ENCODE measurements at places on chromosomes 3 and 15.

GRCh38 chr3:188827576-188827975 lies 344.2 kb upstream of the TPRG1 start:
- DNase-seq = no peak

DNA sequence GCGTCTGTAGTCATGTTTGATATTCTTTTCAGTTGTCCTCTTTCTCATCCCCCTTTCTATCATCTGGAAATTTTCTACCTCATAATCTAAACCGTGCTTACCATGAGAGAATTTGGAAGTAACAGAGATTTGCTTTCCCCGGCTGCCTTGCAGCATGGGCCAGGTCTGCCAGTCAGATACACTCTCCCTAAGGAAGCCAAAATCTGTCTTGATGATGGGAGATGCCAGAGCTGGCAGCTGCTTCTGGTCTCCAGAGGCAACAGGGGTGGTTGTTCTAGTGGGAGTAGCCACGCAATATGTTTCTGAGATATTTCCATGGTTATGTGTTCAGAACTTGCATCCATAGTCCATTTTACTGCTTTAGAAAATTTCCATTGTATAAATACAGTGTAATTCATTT lies 218.9 kb upstream of the RORA start:
- DNase-seq = no peak

- no peak for DNase-seq
Observed at GRCh38 chr3:42656680-42657610, 3.4 kb downstream of the ZBTB47 start.

DNA sequence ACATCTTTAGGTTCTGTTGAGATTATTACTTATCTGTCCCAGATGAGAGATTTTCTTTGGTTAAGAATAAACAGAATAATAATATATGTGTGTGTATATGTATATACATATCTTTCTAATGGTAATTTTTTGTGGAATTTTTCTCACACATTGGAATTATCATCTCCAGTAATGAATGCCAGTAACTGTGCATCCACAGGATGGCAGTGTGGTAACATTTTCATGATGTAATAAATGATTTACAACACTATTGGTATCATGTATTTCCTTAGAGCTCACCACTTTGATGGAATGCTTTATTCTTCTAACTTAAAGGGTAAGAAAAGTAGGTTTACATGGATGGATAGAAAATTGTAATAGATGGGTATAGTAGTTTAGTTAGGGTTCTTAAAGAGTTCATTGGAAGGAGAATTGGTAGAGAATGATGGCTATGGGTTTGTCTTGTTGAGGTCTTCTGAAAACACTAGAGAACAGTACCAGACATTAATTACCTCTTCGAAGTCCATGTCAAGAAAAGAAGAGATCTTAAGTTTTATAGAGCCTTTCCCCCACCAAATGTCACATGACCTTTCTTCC lies 78.1 kb downstream of the STT3B start:
- peak; percentile 5 for DNase-seq

DNA sequence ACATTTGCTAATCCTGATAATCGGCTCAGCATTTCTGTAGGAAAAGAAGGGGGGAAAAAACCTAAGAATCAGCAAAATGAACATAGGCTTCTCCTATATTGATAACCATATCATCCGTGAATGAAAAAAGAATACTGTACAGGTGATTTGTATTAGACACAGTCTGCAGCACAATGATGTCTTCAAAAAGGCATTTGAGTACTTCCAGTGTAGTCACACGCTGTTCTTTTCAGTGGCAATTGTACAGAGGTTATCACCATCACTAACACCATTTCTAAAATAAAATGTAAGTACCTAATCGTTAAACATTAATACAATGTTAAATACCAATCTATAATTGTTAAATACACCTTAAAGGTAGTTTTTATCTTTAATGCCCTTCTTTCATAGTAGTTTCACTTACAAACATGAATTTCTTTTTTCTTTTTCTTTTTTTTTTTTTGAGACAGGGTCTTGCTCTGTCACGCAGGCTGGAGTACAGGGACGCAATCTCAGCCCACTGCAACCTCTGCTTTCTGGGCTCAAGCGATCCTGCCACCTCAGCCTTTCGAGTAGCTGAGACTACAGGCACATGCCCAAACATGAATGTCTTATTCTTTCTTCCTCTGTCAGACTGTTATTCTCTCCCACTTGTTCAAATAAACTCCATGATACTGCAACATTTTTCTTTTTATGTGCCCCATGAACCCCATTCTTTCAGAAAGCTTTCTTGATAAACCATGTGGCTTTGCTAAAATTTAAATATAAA lies 18.4 kb downstream of the GOLGB1 start:
- DNase-seq = no peak

GRCh38 chr3:7506606-7507180 lies 645.8 kb downstream of the GRM7 start:
- no peak for DNase-seq

DNA sequence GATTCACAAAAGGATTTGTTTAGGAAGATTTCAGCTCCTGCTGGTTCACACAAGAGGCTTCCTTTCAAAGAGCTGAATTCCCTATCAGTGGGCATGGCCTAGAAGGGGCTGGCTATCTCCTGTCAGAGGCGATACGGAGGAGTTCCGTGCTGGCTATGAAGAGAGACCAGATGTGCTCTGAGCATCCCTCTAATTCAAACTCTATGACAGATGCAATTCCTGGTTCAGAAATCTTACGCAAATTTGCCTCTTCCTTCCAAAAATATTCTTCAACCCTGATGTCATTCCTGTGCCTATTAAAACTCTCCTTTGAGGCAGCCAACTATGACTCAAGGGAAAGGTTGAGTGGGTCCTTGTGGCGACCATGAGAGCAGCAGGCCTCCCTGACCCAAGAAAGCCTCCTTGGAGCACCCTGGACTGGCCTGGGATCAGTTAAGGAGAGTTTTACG lies 139.3 kb upstream of the HES1 start:
- no peak for DNase-seq

DNA sequence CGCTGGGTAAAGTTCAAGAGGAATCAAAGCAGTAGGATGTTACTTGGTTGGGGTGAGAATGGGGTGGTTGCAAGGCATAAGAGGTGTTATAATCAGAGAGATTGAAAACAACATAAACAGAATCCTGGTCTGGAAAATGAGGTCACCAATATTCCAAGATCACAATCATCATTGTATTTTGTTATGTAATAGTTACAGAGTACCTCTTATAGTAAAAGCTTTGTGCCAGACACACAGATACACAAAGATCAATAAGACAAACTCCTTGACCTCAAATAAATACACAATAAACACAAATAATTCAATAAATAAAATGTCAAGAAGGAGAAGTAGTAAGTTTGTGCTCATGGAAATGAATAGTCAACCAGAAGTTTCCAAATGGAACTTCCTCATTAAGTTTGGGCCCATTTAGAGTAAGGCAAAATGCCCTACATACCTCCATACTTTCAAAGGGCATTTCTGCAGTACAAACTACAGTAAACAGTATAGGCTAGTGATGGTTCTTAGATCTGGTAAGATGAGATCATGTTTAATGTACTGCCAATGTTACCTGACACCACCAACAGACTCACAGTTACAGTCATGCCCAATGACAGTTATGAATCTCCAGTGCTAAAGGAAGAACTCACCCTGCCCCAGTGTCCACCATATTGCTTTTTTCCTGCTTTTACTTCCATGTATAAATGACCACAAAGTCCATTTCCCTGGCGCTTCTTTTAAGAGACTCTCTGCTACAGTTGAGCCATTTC lies 93.4 kb downstream of the KCNMB2 start:
- no peak for DNase-seq

- no peak for DNase-seq
Observed at GRCh38 chr15:51191766-51192165, 97.1 kb upstream of the TNFAIP8L3 start.

GRCh38 chr3:190676481-190676880 lies 162.6 kb downstream of the IL1RAP start:
- DNase-seq = no peak

GRCh38 chr3:179972881-179973423 lies 63.8 kb downstream of the PEX5L start:
- no peak for DNase-seq

DNA sequence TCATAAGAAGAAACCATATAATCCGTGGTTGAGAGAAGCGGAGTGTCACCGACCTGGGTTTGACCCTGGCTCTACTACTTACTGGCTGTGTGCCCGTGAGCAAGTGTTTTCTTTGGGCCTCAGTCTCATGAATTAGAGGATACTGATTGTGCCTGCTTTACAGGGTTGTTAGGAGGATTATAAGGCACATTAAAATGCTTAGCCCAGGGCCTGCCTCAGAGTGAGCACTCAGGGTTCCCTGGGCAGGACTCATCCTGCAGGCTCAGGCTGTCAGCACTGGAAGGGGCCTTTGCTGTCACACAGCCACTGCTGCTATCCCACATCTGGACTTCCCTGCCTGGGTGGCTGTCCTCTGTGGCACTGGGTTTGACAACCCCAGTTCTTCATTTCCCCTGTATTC lies 4.7 kb downstream of the PLA2G4F start:
- no peak for DNase-seq

GRCh38 chr15:100123611-100124010 lies 218.2 kb downstream of the ADAMTS17 start:
- no peak for DNase-seq

DNA sequence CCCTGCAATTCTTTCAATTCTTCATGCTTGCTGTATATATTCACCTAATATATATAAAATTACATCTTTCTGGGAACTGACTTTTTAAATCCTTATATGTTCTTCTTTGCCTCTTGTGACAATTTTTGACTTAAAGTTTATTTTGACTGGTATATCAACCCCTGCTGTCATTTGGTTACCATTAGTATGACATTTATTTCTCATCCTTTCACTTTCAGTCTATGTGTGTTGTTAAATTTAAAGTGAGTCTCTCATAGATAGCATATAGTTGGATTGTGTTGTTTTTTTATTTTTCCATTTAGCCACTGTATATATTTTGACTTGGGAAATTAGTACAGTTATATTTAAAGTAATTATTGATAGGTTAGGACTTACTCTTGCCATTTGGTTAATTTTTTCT lies 194.9 kb downstream of the DPH6 start:
- DNase-seq = no peak

DNA sequence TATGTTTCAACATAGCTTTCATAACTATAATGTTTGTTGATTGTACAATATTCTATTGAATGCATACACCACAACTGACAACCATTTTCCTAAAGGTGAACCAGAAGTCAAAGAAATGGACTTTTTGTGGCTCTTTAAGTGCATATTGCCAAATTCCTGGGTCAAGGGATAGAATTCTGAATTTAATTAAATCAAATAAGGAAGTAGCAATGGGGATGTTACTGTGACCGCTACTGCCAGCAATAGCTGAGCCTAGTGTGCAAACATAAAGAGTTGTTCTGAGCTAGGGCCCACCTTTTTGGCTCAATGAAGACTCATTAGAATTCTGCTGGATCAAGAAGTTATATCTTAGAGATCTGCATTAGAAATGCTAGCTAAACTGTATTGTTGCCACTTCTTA lies 17.3 kb upstream of the KBTBD8 start:
- no peak for DNase-seq

- DNase-seq = no peak
Observed at GRCh38 chr15:66679657-66680108, 22.4 kb upstream of the SMAD6 start.

DNA sequence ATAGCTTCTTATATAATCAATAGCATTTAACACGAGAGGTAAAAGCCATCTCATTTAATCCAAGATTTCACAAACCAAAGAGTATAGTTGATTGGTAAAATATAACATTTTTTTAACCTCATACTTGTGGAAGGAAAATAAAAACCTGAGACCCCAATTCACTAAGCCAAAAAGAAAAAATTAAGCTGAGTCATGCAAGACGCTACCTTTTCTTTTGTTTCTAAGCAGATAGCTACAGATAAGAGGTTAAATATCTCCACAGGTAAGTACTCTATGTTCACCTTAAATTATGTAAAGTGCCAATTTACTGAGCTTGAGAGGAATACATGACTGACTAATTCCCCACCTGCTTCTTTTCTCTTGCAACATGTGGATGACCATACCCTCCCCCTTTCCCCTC lies 656.4 kb downstream of the MECOM start:
- DNase-seq = no peak

DNA sequence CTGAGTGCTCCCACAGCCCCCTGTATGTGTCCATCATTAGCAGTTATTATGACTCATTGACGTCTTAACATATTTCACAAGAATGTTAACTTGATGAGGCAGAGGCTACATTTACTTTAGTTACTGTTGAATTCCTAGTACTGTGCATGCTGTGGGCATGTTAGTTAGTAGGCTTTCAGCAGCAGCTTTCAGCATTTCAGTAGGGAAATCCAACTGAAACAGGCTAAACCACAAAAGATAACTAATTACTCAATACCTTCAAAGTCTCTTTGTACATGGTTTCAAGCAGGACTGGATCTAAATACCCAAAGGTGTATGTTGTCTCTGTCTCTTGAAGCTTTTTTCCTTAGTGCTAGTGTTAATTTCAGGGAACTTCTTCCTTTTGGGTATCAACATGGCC lies 229.9 kb upstream of the SUCLG2 start:
- no peak for DNase-seq

- no peak for DNase-seq
Observed at GRCh38 chr15:62896380-62896866, 146.1 kb upstream of the TPM1 start.

DNA sequence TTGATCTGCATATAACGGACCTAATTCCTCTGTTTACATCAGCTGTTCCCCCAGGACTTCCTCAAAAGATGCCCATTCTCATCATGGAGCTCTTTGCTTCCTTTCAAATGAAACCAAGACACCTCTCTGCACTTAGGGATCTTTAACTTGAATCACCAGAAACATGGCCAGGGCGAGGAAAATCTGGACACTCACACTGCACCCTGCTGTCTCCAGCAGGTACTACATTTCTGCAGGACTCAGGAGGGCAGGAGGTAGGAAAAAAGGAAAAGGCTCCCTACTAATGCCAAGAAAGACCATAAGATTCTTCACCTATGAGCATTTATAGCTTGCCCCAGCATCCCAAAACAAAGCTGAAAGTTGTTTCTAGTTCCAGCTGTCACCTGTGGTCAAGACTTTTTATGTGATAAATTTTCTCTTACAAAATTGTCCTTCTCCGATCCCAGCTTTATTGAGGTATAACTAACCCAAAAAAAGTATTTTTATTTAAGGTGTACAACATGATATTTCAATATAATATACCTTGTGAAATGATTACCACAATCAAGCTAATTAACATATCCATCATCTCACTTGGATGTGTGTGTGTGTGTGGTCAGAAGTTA lies 87.3 kb upstream of the C15orf61 start:
- peak; percentile 11 for DNase-seq

GRCh38 chr3:159266779-159267178 lies 464.9 kb downstream of the MFSD1 start:
- no peak for DNase-seq

GRCh38 chr3:126124896-126125295 lies 41.0 kb upstream of the SLC41A3 start:
- no peak for DNase-seq

DNA sequence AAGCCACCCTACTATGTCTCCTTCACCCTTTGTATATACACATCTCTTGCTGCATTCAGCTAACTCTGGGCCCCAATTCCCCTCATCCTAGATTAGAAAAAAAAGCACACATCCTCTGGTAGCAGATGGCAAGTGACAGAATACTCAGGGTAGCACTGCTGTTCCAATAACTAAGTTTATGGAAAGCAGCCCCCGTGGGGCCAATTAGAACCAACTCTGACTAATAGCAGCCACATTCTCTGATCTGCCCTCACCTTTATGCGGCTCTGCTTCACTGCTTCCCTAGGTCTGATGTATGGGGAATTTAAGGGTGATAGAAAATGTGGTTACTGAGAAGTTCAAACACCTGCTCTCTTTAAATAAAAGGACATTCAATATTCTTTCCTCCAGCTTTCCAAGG lies 74.9 kb upstream of the SETMAR start:
- no peak for DNase-seq

Data from activated CD4-positive, alpha-beta T cell treated with anti-CD3 and anti-CD28 coated beads, Interleukin-2, amount 50 U/mL, for 1 hour (primary cell).